Astrocyte (in vitro differentiated cells and primary cell): ENCODE measurements at places on chromosomes 6 and 20.

- H3K4me3 ChIP-seq = no peak overlapping the region
- H3K27me3 ChIP-seq = no peaks in the 10 kb centered on the region
- no peaks in the 10 kb centered on the region for H3K4me1 ChIP-seq
- no peak overlapping the region for H3K27ac ChIP-seq
- DNase-seq = no peak
Observed at GRCh38 chr6:119034827-119035458, 43.5 kb downstream of the FAM184A start.

DNA sequence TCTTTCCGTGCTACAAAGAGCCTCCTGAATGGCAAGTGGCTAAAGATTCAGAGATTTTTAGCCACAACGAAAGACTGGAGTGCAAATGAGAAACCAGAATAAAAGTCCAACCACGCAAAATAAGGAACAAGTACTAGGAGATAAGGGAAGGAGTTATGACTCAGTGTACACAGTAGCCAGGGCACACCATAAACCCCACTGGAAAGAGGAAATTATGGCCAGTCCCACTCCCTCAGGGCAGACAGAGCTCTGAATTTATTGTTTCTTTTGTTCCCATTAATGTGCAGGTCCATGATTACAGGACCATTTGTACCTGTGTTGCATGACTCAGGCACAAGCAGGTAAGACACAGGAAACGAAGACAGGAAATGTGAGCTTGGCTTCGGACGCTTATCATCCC is 150.3 kb upstream of the PREP start:
- H3K36me3 ChIP-seq = no peaks in the 10 kb centered on the region
- no peaks in the 10 kb centered on the region for H3K27me3 ChIP-seq
- no peaks in the 10 kb centered on the region for H3K4me1 ChIP-seq

DNA sequence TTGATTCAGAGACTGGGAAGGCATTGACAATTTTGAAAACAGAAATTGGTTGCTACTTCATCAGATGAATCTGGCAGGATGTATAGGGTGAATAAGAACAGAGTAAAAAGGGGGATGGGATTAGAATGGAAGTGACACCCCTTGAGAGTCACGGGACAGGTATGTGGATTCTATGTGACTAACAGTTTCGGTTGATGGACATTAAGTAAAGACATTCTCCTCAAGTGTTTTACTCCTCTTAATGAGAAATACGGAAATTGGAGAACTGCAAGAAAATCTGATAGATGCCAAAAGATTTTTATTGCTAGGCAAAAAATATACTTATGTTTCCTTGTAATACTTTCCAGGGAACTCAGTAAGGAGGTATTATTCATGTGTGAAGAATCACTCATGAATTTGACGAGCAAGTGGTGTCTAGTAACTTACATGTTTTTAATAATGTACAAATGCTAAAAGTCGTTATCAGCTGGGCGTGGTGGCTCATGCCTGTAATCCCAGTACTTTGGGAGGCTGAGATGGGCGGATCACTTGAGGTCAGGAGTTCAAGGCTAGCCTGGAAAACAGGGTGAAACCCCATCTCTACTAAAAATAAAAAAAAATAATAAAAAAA is 135.8 kb downstream of the KIF16B start:
- H3K4me3 ChIP-seq = no peak overlapping the region
- H3K27ac ChIP-seq = no peak overlapping the region
- no peaks in the 10 kb centered on the region for H3K27me3 ChIP-seq
- no peak for DNase-seq
- H3K4me1 ChIP-seq = no peaks in the 10 kb centered on the region

- peaks cover 22% of the 10 kb centered on the region for H3K27me3 ChIP-seq
- H3K36me3 ChIP-seq = no peaks in the 10 kb centered on the region
- peaks cover 8% of the 10 kb centered on the region for H3K4me1 ChIP-seq
Observed at GRCh38 chr20:58847463-58847862, 3.2 kb downstream of the GNAS-AS1 start.

- no peak for DNase-seq
- no peaks in the 10 kb centered on the region for H3K36me3 ChIP-seq
- no peak overlapping the region for H3K4me3 ChIP-seq
- H3K4me1 ChIP-seq = no peaks in the 10 kb centered on the region
Observed at GRCh38 chr6:25434921-25435320, 155.7 kb downstream of the CARMIL1 start.

DNA sequence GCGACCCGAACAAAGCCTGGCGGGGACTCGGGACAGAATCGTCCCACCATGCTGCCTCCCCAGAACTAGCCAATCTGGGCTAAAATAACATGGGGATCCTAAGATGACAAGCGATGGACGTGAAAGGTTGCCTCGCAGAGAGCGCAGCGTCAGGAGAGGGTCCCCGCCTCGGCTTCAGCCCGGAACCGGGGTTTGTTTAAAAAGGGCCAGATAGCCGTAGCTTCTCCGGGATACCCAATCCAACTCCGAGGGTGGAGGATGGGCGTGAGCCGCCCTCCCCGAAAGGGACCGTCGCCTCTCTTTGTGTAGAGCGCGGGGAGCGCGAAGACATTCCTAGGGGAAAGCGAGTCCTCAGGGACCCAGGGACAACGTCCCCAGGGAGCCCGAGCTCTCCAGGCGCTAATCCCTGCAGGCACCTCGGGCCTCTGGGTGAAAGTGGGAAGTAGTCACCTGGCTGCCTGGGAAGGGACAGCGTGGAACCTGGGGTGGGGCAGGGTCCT is 643 bp downstream of the CD24 start:
- no peak overlapping the region for H3K27ac ChIP-seq
- no peaks in the 10 kb centered on the region for H3K36me3 ChIP-seq
- no peaks in the 10 kb centered on the region for H3K4me1 ChIP-seq

- DNase-seq = no peak
- no peaks in the 10 kb centered on the region for H3K27me3 ChIP-seq
- H3K4me1 ChIP-seq = no peaks in the 10 kb centered on the region
- H3K27ac ChIP-seq = no peak overlapping the region
- no peak overlapping the region for H3K4me3 ChIP-seq
- H3K36me3 ChIP-seq = no peaks in the 10 kb centered on the region
Observed at GRCh38 chr6:128648022-128648598, 127.7 kb upstream of the PTPRK start.

DNA sequence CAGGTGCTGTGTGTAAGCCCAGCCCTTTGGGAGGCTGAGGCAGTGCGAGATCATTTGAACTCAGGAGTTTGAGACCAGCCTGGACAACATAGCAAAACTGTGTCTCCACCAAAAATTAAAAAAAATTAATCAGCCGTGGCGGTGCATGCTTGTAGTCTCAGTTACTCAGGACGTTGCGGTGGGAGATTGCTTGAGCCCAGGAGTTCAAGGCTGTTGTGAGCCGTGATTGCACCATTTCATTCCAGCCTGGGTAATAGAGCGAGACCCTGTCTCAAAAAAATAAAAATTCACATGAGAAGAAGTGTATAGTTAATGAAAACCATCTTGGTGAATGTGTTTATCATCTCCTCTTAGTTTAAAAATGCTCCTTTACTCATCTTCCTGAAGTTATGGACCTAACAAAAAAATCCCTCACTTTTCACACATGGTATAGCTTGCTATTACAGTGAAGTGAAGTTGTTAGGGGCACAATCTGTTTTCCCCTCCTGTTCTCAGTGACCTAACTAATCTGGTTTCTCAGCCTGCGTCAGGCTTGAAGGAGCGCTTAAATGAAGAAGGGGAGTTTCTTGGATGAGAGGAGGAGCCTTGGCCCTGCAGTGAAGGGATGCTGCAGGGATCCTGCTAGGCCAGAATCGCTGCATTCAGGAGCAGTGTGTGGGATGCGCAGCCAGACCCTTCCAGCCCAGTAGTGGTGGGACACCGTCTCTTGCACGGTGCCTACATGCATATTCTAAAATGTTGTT is 45.3 kb downstream of the JARID2 start:
- H3K4me1 ChIP-seq = peaks cover 7% of the 10 kb centered on the region
- DNase-seq = no peak
- no peak overlapping the region for H3K4me3 ChIP-seq
- H3K27me3 ChIP-seq = no peaks in the 10 kb centered on the region
- no peaks in the 10 kb centered on the region for H3K36me3 ChIP-seq

GRCh38 chr20:36199345-36200257 is 36.7 kb upstream of the AAR2 start:
- no peaks in the 10 kb centered on the region for H3K36me3 ChIP-seq
- no peaks in the 10 kb centered on the region for H3K4me1 ChIP-seq
- H3K27me3 ChIP-seq = no peaks in the 10 kb centered on the region
- DNase-seq = peak; percentile 42
- no peak overlapping the region for H3K27ac ChIP-seq

GRCh38 chr6:90586546-90586835 is 381 bp downstream of the MAP3K7 start:
- H3K27ac ChIP-seq = peak overlapping the region; percentile 84
- peaks cover 16% of the 10 kb centered on the region for H3K4me1 ChIP-seq
- no peak for DNase-seq

- H3K27ac ChIP-seq = no peak overlapping the region
- no peak overlapping the region for H3K4me3 ChIP-seq
- no peaks in the 10 kb centered on the region for H3K36me3 ChIP-seq
Observed at GRCh38 chr6:161395716-161396231, 121.9 kb upstream of the AGPAT4 start.

DNA sequence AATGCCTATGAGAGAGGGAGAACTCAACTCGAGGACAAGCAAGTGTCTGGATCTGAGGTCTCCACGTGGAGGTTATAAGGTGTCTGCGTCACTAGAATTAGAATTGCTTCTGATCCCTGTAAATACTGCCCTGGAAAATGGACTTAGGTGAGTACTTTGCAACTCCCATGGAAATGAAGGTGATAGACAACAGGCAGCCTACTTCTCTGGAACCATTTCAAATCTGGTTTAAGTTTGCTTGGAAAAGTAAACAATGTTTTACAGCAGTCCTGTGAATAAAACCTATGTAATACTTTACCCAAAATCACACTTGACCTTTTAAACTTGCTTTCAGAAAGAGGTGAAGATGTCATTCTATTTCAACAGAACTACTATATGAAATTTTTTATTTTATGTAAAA is 70.1 kb upstream of the TENT5A start:
- DNase-seq = no peak
- no peaks in the 10 kb centered on the region for H3K36me3 ChIP-seq
- H3K4me1 ChIP-seq = no peaks in the 10 kb centered on the region
- no peaks in the 10 kb centered on the region for H3K27me3 ChIP-seq
- H3K27ac ChIP-seq = no peak overlapping the region
- H3K4me3 ChIP-seq = no peak overlapping the region

- peaks cover 5% of the 10 kb centered on the region for H3K4me1 ChIP-seq
- no peaks in the 10 kb centered on the region for H3K27me3 ChIP-seq
- no peak overlapping the region for H3K4me3 ChIP-seq
- DNase-seq = no peak
Observed at GRCh38 chr20:23227976-23228375, 122.6 kb upstream of the NXT1 start.

DNA sequence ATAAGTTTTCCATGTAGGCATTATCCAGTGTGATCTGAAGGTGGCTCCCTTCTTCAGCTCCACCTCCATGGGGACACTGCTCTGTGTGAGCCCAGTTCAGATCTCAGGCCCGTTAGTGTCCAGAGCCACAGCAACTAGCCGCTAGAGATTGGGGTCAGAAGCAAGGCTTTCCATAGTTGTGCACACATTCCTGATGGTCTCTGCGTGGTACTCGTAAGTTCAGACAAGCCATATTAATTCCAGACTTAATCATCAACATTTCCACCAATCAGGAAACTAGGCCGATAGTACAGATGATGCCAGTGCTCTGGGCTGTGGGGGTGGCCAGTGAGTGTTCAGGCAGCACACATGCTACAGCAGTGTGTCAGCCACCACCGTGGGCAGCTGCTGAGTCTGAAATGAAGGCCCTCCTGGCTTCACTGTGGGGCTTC is 17.5 kb upstream of the SYNCRIP start:
- peaks cover 12% of the 10 kb centered on the region for H3K4me1 ChIP-seq
- H3K27me3 ChIP-seq = no peaks in the 10 kb centered on the region
- peak overlapping the region; percentile 27 for H3K4me3 ChIP-seq
- peak overlapping the region; percentile 89 for H3K27ac ChIP-seq
- DNase-seq = peak; percentile 98
- H3K36me3 ChIP-seq = no peaks in the 10 kb centered on the region

- peak; percentile 95 for DNase-seq
- H3K27ac ChIP-seq = peak overlapping the region; percentile 90
- H3K4me3 ChIP-seq = peak overlapping the region; percentile 93
- no peaks in the 10 kb centered on the region for H3K27me3 ChIP-seq
- no peaks in the 10 kb centered on the region for H3K36me3 ChIP-seq
- H3K4me1 ChIP-seq = peaks cover 10% of the 10 kb centered on the region
Observed at GRCh38 chr6:26199057-26199772, 112.0 kb downstream of the HFE start.

GRCh38 chr6:70764706-70765105 is 97.0 kb downstream of the SMAP1 start:
- DNase-seq = no peak
- no peak overlapping the region for H3K4me3 ChIP-seq
- no peak overlapping the region for H3K27ac ChIP-seq
- H3K36me3 ChIP-seq = no peaks in the 10 kb centered on the region

- no peaks in the 10 kb centered on the region for H3K27me3 ChIP-seq
- no peaks in the 10 kb centered on the region for H3K36me3 ChIP-seq
Observed at GRCh38 chr6:84633771-84634170, 130.6 kb downstream of the TBX18 start.

- H3K27me3 ChIP-seq = no peaks in the 10 kb centered on the region
- no peaks in the 10 kb centered on the region for H3K4me1 ChIP-seq
- no peak overlapping the region for H3K27ac ChIP-seq
- no peaks in the 10 kb centered on the region for H3K36me3 ChIP-seq
- H3K4me3 ChIP-seq = no peak overlapping the region
Observed at GRCh38 chr20:10972219-10972860, 298.5 kb upstream of the JAG1 start.

DNA sequence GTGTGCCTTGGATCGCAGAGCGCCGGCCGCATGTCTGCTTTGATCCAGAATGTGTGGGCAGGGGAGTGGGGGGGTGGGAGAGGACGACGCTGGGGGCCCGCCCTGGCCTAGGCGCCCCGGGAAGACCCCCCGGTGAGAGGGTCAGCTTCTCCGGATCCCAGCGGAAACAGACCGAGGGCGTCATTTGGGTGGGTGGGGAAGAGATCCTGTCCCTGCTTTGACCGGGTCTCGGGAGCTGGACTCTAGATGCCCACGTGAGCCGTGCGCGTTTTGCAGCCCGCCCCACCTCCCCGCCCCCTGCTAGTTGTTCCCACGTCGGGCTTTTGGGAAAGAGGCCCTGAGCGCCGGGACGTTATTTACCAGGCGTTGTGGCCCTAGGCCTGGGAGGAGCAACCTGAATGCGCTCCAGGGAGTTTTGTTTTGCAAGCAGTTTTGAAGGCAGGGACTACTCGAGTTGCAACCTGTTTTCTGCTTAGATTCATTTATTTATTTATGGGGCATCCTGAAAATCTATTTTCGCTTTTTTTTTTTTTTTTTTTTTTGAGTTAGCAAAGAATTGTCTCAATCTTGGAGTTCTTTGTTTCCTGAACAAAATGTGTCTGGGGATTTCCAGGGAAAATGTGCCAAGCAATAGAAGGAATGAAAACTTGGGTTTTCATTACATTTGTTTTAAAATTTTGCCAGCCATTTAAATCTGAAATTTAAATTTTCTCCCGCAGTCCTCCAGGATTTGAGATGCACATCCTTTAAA is 1.6 kb downstream of the DSP start:
- peaks cover 2% of the 10 kb centered on the region for H3K27me3 ChIP-seq
- peaks cover 13% of the 10 kb centered on the region for H3K4me1 ChIP-seq
- peak overlapping the region; percentile 90 for H3K27ac ChIP-seq
- peak; percentile 26 for DNase-seq

- H3K27ac ChIP-seq = no peak overlapping the region
- peaks cover 10% of the 10 kb centered on the region for H3K4me1 ChIP-seq
- H3K27me3 ChIP-seq = no peaks in the 10 kb centered on the region
- no peak overlapping the region for H3K4me3 ChIP-seq
Observed at GRCh38 chr20:50996901-50997865, 25.7 kb downstream of the KCNG1 start.
